ENCODE measurements at places on chromosomes 2 and 18.

DNA sequence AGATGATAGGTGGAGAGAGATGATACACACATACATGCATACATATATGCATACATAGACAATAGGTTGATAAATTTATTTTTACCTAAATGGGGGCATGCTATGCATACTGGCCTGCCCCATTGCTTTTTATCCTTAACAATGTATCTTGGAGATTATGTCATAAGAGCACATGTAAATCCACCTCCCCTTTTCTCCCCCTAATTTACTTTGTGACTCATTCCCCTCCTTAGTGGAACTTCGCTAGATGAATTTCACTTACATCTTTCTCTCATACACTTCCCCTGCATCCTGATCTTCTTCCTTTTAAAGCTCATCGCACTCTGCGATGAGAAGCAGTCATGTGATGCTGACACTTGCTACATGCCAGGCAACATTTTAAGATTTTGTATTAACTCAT is 223.6 kb downstream of the C1D start:
- DNase-seq: no peak

GRCh38 chr2:130385709-130386108 is 29.9 kb downstream of the PTPN18 start:
- no peak for DNase-seq

DNA sequence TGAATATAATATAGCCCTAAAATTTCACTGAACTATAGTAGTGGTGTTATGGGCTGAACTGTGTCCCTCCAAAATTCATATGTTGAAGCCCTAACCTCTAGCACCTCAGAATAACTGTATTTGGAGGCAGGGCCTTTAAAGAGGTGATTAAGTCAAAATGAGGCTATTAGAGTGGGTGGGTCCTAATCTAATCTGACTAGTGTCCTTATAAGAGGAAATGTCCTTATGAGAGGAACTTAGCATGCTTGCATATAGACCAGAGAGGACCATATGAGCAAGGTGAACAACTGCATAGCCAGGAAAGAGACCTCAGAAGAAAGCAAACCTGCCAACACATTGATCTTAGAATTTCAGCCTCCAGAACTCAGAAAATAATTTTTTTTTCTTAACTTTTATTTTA is 238.4 kb downstream of the ZEB2 start:
- DNase-seq: no peak

GRCh38 chr18:55405893-55406406 is 182.0 kb downstream of the TCF4 start:
- peak; percentile 54 for DNase-seq

DNA sequence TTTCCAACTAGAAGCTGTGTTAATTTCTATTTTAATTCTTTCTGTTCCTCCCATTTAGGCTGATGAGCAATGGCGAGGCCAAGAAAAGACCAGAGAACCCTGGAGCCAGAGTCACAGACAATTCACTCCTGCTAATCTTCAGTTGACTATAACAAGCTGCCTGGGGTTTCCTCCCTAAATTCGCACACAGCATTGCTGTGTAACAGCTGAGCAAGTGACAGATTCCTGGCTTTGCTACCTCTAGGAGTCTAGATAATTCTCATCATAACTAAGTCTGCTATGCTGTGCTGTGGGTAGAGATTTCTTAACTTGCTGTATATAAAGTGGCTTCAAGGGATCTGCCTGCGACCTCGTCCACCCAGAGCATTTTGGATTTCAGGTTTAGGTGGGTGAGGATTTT is 131.3 kb upstream of the REV1 start:
- DNase-seq: no peak

DNA sequence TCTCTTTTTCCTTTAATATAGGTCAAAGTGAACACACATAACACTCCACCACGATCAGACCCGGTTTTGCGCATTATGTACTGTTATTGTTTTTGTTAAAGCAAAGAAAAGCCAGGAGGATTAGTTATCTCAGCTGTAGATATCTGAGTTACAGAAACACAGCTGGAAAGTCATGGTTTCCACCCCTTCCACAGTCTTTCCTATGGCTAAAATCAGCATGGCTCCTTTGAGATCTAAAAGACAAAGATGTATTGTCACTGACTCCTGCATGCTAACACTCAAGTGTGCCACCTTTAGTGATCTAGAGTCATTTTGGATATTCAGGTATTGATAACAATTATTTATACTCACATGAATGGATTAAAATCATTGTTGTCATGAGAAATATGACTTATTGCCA is 260.0 kb downstream of the FIGN start:
- no peak for DNase-seq

DNA sequence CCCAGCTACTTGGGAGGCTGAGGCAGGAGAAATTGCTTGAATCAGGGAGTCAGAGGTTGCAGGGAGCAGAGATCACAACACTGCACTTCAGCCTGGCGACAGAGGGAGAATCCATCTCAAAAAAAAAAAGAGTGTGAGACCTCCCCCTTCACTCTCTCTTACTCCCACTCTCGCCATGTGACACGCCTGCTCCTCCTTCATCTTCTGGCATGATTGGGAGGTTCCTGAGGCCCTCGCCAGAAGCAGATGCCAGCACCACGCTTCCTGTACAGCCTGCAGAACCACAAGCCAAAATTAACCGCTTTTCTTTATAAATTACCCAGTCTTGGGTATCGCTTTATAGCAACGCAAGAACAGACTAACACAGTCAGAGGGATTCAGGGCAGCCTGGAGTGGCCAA is 66.3 kb upstream of the CREB1 start:
- no peak for DNase-seq

- DNase-seq: no peak
Measured at GRCh38 chr2:17628349-17629261, 88.1 kb downstream of the VSNL1 start.

GRCh38 chr2:198916548-198917080 is 541.1 kb downstream of the SATB2 start:
- no peak for DNase-seq

DNA sequence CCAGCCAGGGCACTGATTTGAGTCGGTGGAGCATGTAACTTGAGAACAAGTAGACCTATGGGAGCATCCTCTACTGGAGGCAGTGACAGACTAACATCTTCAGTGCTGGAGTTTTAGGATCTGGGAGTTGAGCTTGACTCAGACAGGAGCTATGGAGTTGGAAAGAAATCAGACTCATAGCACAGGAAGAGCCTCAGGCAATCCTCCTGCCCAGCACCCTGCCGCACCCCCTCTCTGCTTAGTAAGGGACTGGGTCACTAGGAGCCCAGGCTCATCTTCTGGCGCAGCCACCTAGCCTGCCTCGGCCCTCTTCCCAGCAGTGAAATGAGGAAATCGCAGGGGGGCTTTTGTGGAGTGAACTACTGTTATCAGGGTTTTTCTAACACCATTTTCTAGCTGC is 3.6 kb downstream of the ARID5A start:
- DNase-seq: no peak

DNA sequence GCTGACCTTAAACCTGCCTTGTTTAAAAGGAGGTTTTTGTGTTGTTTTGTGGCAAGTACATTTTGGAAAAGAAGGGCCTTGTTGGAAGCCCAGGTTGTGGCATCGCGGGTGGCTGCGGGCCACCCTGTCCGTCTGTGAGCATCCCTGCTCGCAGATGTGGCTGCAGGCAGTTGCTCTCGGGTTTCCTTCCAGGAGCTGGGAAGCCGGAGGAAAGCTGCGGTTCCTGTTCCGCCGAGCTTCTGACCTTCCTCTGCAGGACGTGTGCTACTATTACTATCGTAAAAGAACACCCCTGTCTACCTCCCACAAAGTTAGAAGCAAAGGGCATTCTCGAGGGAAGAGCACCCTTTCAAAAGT is 766 bp downstream of the MFF start:
- no peak for DNase-seq

- DNase-seq: no peak
Measured at GRCh38 chr2:187934236-187934635, 357.4 kb upstream of the GULP1 start.

DNA sequence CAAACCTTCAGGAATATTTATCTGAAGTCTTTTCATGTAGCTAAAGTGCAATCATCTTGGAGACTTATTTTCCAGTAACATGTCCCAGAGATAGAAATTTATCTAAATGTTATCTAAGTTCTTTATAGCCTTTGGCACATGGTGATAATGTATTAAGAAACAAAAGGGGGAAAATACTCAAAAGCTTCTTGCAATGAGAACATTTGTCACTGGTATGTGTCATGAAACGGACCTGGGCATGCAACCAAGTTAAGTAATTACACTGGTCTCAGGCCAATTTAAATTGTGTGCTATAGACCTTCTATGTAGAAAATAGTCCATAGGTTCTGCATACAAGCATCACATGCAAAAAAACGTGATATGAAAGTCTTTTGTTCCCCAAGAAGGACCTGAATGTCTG is 136.2 kb downstream of the SLC8A1 start:
- no peak for DNase-seq

DNA sequence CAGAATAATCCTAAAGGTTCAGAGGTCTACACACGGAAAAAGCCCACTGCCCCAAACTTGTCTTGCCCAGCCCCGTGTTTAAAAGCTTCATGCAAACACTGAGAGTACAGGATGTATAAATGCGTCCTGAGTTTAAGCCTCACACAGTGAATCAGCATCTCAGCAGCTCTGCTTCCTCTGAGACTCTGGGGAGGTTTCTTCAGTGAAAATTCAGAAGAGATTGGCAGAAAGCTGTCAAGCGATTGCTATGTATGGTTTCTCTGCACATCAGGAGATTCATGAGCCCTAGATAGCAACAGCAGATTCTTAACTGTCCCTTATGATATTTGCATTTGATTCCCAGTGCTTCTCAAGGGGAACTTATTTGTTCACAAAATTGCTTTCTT is 27.1 kb downstream of the CRACDL start:
- no peak for DNase-seq

DNA sequence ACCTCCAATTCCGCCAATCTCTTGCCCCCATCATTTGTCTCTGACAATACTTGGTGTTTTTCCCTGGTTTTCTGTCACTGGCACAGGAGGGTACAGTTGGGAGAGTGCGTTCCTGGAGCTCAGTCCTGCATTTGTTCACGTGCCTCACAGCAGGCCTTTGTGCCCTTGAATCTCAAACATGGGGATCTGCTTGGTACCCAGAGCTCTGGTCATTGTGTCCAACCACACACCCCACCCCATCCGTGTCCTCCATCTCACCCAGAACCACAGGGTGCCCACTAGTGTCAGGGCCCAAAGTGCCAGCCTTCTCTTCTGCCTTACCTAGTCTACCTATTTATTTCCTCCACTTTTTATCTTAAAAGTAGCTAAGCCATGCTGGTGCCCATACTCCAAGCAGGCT is 16.2 kb downstream of the GAREM2 start:
- no peak for DNase-seq

GRCh38 chr2:38129481-38129880 is 53.5 kb upstream of the CYP1B1 start:
- no peak for DNase-seq

- DNase-seq: no peak
Measured at GRCh38 chr2:29064346-29064715, 10.0 kb downstream of the PCARE start.

- DNase-seq: peak; percentile 37
Measured at GRCh38 chr2:29749843-29750242, 171.5 kb downstream of the ALK start.

GRCh38 chr2:33497221-33497650 is 20.8 kb downstream of the RASGRP3 start:
- no peak for DNase-seq

GRCh38 chr18:63970809-63971205 is 926 bp downstream of the SERPINB8 start:
- no peak for DNase-seq

DNA sequence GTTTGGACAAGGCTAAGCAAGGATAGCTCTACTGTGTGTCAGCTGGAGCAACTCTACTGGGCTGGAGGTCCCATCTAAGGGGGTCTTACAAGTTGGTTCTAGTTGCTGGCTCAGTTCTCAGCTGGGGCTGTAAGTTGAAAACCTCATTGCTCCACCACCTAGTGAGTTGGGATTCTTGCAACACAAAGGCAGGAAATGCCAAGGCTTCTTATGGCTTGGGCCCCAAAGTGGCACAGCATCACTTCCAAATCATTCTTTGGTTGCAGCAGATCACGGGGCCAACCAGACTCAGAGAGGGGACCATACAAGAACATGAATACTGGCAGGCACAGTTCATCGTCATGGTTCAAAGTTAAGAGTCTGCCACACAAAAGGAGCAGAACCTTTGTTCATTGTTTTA is 332.7 kb downstream of the LRRTM1 start:
- no peak for DNase-seq

GRCh38 chr2:212592695-212593094 is 54.1 kb upstream of the ERBB4 start:
- no peak for DNase-seq

DNA sequence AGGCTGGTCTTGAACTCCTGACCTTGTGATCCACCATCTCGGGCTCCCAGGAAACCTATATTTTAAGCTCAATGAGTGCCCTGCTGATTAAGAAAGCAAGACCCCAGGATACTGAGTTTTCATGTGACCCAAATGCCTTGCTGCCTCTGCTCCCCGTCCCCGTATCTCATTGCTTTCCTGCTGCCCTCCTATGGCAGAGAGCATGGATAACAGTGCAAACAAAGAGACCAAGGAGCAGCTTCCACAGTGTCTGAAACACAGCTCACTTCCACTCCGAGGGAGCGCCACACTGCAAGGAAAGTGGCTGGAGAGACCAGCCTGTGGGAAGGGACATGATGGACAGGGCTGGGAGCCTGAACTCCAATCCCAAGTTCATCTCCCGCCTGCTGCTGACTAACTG is 246.8 kb downstream of the TMEM182 start:
- no peak for DNase-seq

- DNase-seq: no peak
Measured at GRCh38 chr2:46872902-46873603, 42.6 kb downstream of the MCFD2 start.

All from NCI-H187 (cell line).